T-helper 2 cell treated with Interferon-gamma antibody and Interleukin-4, amounts not matched to agents 100 ng/mL and 5 ng/mL, for 36 hours (primary cell): ENCODE measurements at places on chromosomes 3 and 15. TPM values are rescaled to one million over a fixed set of nuclear protein-coding genes. Genes with fewer than 3 reads are reported as not detected.

TRPM1 gene
- total RNA-seq: not detected in 2 replicates

SRGAP3 gene
- total RNA-seq: 6.8 and 7.1 TPM in 2 replicates

PARP14 gene
- 96.4 and 101 TPM in 2 replicates for total RNA-seq

TEX55 gene
- total RNA-seq: not detected in 2 replicates

CTDSPL2 gene
- 65.4 and 70.0 TPM in 2 replicates for total RNA-seq

WNT7A gene
- total RNA-seq: 0.11 TPM in 1 of 2 replicates, not detected in the other

ATP13A4 gene
- 1.6 and 2.7 TPM in 2 replicates for total RNA-seq

TJP1 gene
- not detected in 2 replicates for total RNA-seq

CYP11A1 gene
- not detected in 2 replicates for total RNA-seq

CIDEC gene
- total RNA-seq: not detected in 2 replicates

CCDC39 gene
- not detected in 2 replicates for total RNA-seq

DAZL gene
- 0.07 TPM in 1 of 2 replicates, not detected in the other for total RNA-seq

COL6A6 gene
- total RNA-seq: not detected in 2 replicates

BTBD1 gene
- 54.3 and 55.8 TPM in 2 replicates for total RNA-seq

KLHL40 gene
- total RNA-seq: not detected in 2 replicates

SAXO2 gene
- total RNA-seq: 0.68 and 1.2 TPM in 2 replicates

SAMD7 gene
- total RNA-seq: not detected in 2 replicates

SKOR1 gene
- total RNA-seq: 0.18 and 0.30 TPM in 2 replicates

LRRIQ4 gene
- 0.16 TPM in 1 of 2 replicates, not detected in the other for total RNA-seq

GP5 gene
- total RNA-seq: 1.0 and 1.1 TPM in 2 replicates

CNTN3 gene
- total RNA-seq: not detected in 2 replicates

MORC1 gene
- not detected in 2 replicates for total RNA-seq

GATM gene
- 1.3 and 1.4 TPM in 2 replicates for total RNA-seq

CCR4 gene
- 175 and 177 TPM in 2 replicates for total RNA-seq

SEMA6D gene
- total RNA-seq: not detected in 2 replicates

CPNE4 gene
- total RNA-seq: not detected in 2 replicates

CYP8B1 gene
- not detected in 2 replicates for total RNA-seq

GHSR gene
- not detected in 2 replicates for total RNA-seq

SH2D7 gene
- total RNA-seq: 0.11 and 0.34 TPM in 2 replicates

CPNE9 gene
- 0.20 and 0.36 TPM in 2 replicates for total RNA-seq

MYLK gene
- 0.18 and 0.30 TPM in 2 replicates for total RNA-seq

C3orf49 gene
- not detected in 2 replicates for total RNA-seq

SLC27A2 gene
- total RNA-seq: 29.2 and 30.0 TPM in 2 replicates

ATP13A5 gene
- not detected in 2 replicates for total RNA-seq

DRD3 gene
- not detected in 2 replicates for total RNA-seq

EPHB1 gene
- 0.43 and 0.66 TPM in 2 replicates for total RNA-seq

ARPIN gene
- total RNA-seq: not detected in 2 replicates

GCNT3 gene
- not detected in 2 replicates for total RNA-seq

SH3GL3 gene
- total RNA-seq: not detected in 2 replicates

ANKRD34C gene
- not detected in 2 replicates for total RNA-seq

SLC12A8 gene
- total RNA-seq: 0.18 and 0.32 TPM in 2 replicates

LMCD1 gene
- total RNA-seq: 1.1 and 1.2 TPM in 2 replicates

CMTM8 gene
- total RNA-seq: 5.4 and 5.6 TPM in 2 replicates

SI gene
- not detected in 2 replicates for total RNA-seq

POLQ gene
- 37.1 and 37.7 TPM in 2 replicates for total RNA-seq

CLDN16 gene
- total RNA-seq: not detected in 2 replicates

TMCO5A gene
- not detected in 2 replicates for total RNA-seq

CAPN3 gene
- total RNA-seq: 3.1 and 4.7 TPM in 2 replicates

TGM4 gene
- total RNA-seq: not detected in 2 replicates

COL8A1 gene
- total RNA-seq: 0.07 TPM in 1 of 2 replicates, not detected in the other

NTRK3 gene
- not detected in 2 replicates for total RNA-seq

LMOD3 gene
- not detected in 2 replicates for total RNA-seq

SLC51B gene
- not detected in 2 replicates for total RNA-seq

DCUN1D1 gene
- total RNA-seq: 56.6 and 69.7 TPM in 2 replicates

MCF2L2 gene
- 4.3 and 5.5 TPM in 2 replicates for total RNA-seq

IL20RB gene
- total RNA-seq: 1.2 and 3.2 TPM in 2 replicates

MTHFS gene
- total RNA-seq: 32.7 and 34.4 TPM in 2 replicates

TAGLN3 gene
- total RNA-seq: 0.32 TPM in 1 of 2 replicates, not detected in the other

SLC25A38 gene
- total RNA-seq: 44.2 and 44.3 TPM in 2 replicates
